ENCODE measurements at places on chromosomes 5 and 9. TPM values are rescaled to one million over a fixed set of nuclear protein-coding genes. Genes with fewer than 3 reads are reported as not detected.

Gene PAEP
- total RNA-seq, result not detected

Gene SLC25A2
- total RNA-seq, result not detected

Gene MAMDC2
- total RNA-seq, result not detected

- no peak for DNase-seq
Observed at GRCh38 chr9:127047971-127048370, 74.5 kb downstream of the ANGPTL2 start.

DNA sequence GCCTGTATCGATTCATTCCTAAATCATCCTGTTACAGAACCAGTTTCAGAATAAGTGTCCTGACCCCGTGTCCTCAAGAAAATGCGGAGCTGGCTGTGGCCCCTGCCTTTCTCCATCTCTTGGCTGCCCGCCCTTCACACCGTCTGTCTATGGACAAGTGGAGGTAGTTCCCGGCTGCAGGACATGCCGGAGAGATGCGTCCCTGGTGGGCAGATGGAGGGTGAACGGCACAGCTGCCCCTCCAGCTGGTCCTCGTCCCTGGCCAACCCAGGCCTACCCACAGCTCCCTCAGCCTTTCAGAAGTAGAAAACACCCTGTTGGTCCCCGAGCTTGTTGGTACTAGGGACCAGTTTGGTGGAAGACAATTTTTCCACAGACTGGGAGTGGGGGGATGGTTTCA lies 14.8 kb upstream of the EXOC3 start:
- DNase-seq, result no peak

All from MG63 (cell line).